ENCODE measurements at places on chromosomes 1 and 21.

GRCh38 chr1:174914991-174915390, 84.8 kb upstream of the CACYBP start:
- DNase-seq: no peak

DNA sequence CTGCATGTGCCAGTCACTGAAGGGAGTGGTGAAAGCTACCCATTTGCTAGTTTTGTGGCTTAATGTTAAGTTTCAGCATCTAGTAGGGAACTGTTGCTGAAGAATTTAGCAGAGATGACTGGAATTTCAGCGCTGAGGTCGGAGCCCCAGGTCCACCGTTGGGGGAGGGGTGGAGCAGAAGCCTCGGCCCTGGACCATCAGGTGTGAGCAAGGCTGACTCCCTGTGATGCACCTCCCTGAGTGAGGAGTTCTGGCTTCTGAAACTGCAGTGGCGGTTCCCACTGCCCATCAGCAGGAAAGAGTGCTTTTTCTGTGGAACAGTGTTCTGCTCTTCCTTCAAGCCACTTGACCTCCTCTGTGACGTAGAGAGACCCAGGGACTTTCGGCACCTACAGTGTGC, 1.3 kb downstream of the NOS1AP start:
- DNase-seq: no peak

GRCh38 chr1:210553711-210554110, 225.0 kb downstream of the HHAT start:
- no peak for DNase-seq

DNA sequence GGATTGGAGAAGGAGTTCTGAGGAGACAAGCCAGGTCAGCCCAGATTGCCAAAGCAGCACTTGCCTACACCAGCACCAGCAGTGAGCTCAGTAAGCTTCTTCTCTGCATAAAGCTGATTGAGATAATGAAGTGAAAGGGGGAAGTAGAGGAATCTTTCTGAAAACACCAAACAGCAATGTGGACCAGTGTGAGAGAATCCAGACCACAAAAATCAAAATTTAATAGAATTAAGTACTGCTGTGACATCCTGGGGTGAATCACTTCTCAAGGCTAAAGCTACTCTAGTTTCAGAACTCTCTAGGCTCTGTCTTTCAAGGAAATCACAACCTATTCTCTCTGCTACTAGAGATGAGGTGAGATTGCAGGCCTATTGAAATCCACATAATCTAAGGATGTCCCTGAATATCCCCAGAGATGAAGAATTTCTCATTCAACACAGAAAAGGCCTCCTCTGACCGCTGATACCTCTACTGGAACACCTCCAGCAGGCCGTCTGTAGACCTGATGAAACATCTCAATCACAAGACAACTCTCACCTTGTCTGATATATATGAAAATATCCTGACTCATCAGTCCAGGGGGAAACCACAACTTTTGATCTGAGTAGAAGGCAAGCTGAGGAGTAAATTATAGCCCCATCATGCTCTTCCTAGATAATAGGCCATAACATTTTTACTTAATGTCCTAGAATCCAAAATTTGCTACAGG, at the start of gene FCRL4:
FCRL4 (minus strand) TSS at position 127 of the 709 bp plus-strand sequence. CDS start 141 bp downstream, outside the sequence.
- DNase-seq: no peak

DNA sequence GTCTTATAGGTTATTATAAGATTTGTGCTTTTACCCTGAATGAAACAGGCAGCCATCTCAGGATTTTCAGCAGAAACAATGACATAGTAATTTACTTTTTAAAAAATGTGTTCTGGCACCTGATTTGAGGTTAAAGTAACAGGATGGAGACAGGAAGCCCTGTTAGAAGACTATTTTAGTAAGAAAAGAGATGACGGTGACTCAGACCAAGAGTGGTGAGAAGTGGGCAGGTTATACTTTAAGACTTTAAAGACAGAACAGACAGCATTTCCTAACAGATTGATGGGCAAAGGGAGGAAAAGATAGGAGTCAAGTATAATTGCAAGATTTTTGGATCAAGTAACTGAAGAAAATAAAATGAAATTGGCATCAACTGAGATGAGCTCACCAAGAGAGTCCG, 436.8 kb upstream of the NR5A2 start:
- no peak for DNase-seq

DNA sequence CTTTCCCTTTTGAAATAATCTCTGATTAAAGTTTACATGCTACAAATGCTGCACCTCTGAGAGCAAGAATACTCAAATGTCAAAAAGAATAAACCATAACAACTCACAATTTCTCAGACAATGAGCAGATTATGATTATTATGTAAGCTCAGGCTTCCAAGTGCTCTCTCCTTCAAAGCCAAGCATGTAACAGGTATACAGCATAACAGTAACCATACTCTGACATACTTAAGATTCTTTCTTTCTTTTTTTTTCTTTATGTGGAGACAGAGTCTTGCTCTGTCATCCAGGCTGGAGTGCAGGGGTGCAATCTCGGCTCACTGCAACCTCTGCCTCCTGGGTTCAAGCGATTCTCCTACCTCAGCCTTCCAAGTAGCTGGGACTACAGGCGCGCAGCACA, 155.4 kb downstream of the EIF4G3 start:
- no peak for DNase-seq

GRCh38 chr1:21550097-21550496, 40.9 kb downstream of the ALPL start:
- DNase-seq: no peak

DNA sequence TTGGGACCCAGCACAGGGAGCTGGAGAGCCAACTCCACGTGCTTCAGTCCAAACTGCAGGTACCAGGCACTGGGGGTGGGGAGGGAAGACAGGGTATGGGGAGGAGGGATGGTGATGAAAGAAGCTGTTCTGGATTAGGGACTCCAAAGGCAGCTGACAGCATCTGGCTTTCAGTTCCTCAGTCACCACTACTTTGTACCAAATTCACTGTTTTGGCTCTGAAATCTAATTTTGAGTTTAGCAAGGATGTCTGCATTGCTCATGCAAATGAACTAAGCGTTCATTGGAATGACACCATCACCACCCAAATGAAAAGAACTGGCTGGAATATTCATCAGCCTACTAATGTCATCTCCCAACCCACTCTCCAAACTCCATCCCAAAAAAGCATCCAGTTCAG, 8.7 kb downstream of the C1orf74 start:
- DNase-seq: no peak

DNA sequence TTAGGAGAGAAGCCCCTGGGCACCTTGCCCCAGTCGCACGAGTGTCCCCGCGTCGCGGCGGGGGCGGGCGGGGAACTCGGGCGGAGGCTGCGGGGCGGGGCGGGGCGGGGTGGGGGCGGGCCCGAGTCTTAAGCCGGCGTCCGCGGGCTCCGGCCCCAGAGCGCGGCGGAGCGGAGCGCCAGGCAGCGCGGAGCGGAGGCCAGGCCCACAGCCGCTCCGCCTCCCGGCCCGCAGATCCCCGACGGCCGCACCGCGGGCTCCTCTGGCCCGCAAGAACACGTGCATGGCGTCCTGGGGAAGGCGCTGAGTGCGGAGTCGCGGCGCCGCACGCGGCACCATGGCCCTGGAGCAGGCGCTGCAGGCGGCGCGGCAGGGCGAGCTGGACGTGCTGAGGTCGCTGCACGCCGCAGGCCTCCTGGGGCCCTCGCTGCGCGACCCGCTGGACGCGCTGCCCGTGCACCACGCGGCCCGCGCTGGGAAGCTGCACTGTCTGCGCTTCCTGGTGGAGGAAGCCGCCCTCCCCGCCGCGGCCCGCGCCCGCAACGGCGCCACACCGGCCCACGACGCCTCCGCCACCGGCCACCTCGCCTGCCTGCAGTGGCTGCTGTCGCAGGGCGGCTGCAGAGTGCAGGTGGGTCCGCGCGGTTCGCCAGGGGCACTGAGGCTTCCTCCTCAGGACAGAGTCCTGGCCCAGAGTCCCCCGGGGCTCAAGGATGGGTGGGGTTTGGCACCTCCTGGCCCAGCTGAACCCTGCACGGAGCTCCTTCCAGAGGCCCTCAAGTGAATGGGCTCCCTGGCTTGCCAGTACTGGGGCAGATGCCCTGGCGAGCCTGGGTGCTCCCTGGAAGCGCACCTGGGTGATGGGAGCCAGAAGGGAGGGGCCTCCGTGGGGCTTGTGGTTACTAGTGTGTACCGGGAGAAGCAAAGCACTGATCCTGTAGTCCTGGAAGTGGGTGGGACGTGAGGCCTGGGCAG, at the start of gene ESPN:
ESPN (plus strand) TSS at position 158 of the 975 bp plus-strand sequence; CDS start at position 338, 180 bp downstream.
- DNase-seq: no peak

- no peak for DNase-seq
Measured at GRCh38 chr1:17915511-17916197, 160.5 kb downstream of the ACTL8 start.

Measured in T-helper 2 cell treated with Interferon-gamma antibody and Interleukin-4, amounts not matched to agents 5 μg/mL and 100 μg/mL, for 36 hours (primary cell).